Placental pericyte (primary cell): ENCODE measurements at places on chromosomes 6 and 20. TPM values are rescaled to one million over a fixed set of nuclear protein-coding genes. Genes with fewer than 3 reads are reported as not detected.

The ZBTB9 gene
- 5.5 and 7.0 TPM in 2 replicates for total RNA-seq

The LY86 gene
- not detected in 2 replicates for total RNA-seq

The MYL9 gene
- 120 and 127 TPM in 2 replicates for total RNA-seq

The ANKRD6 gene
- total RNA-seq = 0.22 and 0.43 TPM in 2 replicates

The PKIB gene
- 45.0 and 45.7 TPM in 2 replicates for total RNA-seq

The SLC44A4 gene
- under 0.01 TPM in 1 of 2 replicates, not detected in the other for total RNA-seq

The RBPJL gene
- not detected in 2 replicates for total RNA-seq

The IRF4 gene
- total RNA-seq = not detected in 2 replicates

The HMGCLL1 gene
- total RNA-seq = not detected in 2 replicates

The NKX2-2 gene
- not detected in 2 replicates for total RNA-seq

The CCN6 gene
- total RNA-seq = not detected in 2 replicates
